Breast epithelium (tissue), 4 donors: ENCODE measurements at places on chromosomes 5 and 9.

GRCh38 chr5:112119969-112120368 is 299.1 kb downstream of the EPB41L4A start:
- no peak for DNase-seq

DNA sequence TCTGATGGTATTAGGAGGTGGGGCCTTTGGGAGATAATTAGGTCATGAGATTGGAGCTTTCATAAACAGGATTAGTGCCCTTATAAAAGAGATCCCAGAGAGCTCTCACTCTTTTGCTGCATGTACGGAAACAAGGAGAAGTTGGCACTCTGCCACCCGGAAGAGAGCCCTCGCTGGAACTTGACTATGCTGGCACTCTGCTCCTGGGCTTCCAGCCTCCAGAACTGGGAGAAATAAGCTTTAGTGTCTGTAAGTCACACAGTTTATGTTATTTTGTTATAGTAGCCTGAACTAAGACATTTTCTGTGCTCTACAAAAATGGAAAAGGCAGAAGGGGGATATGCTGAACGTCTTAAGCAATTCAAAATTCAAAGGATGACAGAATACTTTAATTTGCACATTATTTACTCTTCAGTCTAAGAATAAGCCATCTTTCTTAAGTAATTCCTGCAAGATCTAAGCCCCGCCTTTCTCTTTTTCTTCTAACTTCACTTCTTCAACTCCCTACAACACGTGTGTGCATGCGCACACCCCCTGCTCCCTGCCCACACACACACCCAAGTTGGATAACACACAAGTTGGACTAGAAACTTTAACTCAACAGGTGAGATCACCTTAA is 17.3 kb downstream of the NFIB start:
- DNase-seq, result no peak

GRCh38 chr9:14585730-14586473 is 107.3 kb downstream of the ZDHHC21 start:
- no peak for DNase-seq

- no peak for DNase-seq
These were observed 786 bp upstream of the TSSK1B start for GRCh38 chr5:113435575-113435974.

DNA sequence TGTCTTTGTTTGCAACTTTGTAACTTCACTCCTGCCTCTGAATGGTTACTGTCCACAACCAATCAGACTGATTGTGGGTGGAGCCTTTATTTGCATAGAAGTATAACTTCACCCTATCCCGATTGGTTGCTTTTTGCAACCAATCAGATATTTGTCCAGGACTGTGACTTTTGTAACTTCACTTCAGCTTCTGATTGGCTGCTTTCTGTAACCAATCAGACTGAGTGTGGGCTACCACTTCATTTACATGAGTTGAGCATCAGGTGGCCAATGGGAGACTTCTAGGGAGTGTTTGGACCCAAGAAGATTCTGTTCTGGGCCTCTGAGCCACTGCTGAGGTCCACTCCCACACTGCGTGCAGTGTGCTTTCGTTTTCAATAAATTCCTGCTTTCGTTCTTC is 1810.7 kb upstream of the CDH6 start:
- DNase-seq, result no peak

DNA sequence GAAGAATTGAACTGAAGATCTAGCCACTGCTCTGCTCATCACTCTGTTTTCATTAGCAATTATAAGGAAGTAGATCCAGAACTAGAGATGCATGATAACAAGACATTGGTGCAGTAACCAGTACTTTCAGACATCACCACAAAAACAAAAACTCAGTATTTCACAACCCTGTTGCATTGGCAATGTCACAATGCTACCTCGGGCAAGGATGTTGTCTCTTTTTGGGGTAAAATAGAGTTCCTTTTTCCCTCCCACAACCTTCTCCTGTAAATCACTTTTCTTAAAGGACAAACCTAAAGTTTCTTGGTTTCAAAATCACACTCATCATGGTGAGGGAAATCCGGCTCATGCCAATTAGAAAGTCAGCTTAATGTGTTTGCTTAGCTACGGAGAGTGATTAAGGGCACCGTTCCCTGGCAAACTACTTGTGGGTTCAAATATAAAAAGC is 420.1 kb upstream of the MEF2C start:
- DNase-seq, result no peak

DNA sequence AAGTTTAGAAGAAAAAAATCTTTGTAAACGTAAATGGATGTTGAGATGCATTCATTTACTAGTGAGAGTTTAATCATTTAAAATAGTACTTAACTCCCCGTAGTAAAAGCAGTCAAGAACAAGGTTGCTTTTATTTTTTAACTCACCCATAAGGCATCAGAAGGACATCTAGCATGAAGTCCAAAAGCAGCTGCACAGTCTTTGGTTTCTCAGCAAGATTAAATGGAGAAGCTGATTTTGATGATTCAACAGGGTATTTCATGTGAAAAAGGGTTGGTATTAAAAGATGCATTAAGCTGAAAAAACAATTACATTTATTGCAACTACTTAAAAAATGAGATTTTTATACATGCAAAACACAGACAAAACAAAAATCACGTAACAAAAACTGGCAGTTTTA is 44.0 kb downstream of the ECPAS start:
- no peak for DNase-seq

DNA sequence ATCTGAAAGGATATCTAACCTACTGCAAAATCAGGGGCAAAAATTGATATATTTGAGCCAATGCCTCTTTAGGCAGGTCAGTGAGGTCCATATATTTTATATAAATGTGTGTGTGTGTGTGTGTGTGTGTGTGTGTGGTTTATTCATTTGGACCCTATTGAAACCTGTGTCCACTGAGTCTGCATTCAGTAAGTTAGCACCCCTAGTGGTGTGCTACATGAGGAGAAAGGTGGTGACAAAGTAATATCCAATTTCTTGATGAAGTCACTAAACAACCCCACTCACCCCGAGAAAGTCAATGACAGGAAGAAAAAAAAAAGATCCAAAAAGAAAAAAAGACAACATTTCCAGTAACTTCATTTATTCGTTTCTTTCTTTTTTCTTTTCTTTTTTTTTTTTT is 4.1 kb downstream of the FBXW11 start:
- DNase-seq, result no peak

GRCh38 chr5:87190687-87191086 is 77.0 kb upstream of the RASA1 start:
- DNase-seq, result no peak

GRCh38 chr9:87685441-87685840 is 40.5 kb upstream of the CTSL start:
- no peak for DNase-seq

- no peak for DNase-seq
These were observed 106.2 kb downstream of the MAP1B start for GRCh38 chr5:72213482-72213881.

- DNase-seq, result no peak
These were observed 722 bp downstream of the CDC42SE2 start for GRCh38 chr5:131264451-131265099.

- DNase-seq, result no peak
These were observed 205.5 kb upstream of the TARS1 start for GRCh38 chr5:33235304-33235703.

- no peak for DNase-seq
These were observed 181.1 kb upstream of the DAB2 start for GRCh38 chr5:39605588-39606575.

DNA sequence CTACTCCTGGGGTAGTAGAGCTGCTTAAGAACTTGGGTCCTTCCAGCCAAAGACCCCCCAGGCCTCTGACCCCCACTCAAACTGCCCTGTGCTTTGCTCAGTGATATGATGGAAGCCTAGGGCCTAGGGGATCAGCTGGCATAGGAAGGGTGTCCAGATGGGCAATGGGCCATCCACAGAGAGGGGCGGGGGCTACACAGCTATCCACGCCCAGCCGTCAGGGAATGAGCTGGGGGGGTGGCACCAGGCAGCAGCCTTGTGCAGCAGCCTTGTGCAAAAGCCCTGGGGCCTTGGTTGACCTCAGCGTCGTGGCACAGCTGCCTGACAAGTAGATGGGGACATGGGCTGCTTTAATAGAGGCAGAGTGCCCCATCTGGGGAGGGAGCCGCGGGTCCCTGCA is 43.2 kb downstream of the DAB2IP start:
- no peak for DNase-seq

GRCh38 chr5:136754216-136754615 is 388.9 kb upstream of the TRPC7 start:
- no peak for DNase-seq

DNA sequence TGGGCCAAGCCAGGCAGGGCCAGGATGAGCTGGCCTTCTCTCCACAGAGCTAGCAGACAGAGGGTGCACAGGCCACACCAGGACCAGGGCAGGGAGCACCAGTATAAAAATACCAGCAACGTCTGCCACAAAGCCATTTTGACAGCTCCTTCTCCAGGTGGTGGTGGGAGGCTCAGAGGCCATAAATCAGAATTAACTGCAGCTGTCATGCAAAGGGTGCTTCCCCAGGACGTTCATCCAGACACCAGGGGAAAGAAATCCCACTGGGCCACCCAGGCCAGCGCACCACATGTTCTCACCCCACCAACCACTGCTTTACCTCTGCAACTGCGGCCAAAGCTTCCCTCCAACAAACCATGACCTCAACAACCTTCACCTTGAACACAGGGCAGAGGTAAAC is 403.7 kb upstream of the TRPC7 start:
- no peak for DNase-seq

- no peak for DNase-seq
These were observed 797.3 kb upstream of the ACO1 start for GRCh38 chr9:31587146-31587545.

GRCh38 chr5:111261610-111262009 is 37.4 kb downstream of the CAMK4 start:
- no peak for DNase-seq

DNA sequence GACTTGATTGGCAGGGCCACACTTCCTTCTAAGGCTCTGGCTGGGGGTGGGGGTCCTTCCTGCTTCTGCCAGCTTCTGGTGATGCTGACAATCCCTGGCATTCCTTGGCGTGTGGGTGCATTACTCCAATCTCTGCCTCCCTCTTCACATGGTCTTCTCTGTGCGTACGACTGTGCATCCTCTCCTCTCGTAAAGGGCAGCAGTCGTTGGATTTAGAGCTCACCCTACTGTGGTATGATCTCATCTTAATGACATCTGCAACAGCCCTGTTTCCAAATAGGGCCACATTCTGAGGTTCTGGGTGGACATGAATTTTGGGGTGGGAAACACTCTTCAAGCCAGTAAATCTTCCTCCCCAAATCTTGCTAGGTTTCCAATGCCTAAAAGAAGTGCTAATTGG is 36.8 kb downstream of the ROPN1L start:
- DNase-seq, result no peak

DNA sequence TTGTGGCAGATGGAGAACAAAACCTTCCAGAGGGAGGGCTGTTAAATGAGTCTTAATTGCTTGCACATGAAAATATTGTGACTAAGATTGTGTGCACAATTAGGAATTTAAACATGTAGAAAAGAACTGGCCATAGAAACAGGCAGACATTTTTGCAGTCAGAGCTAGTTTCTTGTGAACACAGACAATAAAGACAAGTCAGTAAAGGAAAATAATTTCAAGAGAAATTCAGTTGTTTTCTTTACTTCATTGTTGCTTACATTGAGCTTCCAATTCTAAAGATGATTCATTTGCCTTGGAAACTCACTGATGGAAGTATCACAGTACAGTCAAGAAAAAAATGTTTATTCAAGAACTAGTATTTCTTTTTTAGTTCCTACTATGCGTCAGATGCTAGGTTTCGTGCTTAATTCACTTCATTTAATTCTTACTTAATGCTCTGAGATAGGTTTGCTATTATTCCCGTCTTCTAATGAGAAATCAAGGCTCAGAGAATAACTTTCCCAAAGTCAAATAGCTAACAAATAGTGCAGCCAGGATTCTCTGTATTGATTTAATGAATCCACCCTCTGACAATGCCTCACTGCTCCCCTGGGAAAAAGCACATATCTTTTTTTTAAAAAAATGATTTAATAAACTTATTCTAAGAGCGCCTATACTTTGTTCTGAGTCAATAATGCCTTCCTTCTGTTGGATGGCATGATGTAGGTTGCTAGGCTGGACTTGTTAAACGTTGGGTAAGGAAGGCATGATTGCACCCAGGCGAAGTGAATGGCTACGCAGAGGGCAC is 581.4 kb downstream of the RAB3C start:
- DNase-seq, result no peak

- no peak for DNase-seq
These were observed 23.4 kb downstream of the CORO2A start for GRCh38 chr9:98168941-98169488.
